8988T (cell line): ENCODE measurements at places on chromosomes 1 and 21.

- DNase-seq = no peak
Observed at GRCh38 chr1:108182959-108183700, 17.0 kb downstream of the SLC25A24 start.

DNA sequence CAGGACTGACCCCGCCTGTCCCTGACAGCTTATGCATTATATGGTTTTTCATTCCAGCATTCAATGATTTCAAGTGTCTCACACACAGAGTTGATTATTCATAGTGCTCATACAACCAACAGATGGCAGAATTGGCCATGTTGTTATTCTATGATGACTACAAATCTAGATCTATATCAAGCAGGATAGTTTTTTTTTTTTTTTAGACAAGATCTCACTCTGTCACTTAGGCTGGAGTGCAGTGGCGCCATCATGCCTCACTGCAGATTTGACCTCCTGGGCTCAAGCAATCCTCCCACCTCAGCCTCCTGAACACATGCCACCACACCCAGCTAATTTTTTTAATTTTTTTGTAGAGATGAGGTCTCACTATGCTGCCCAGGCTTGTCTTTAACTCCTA lies 40.1 kb upstream of the LRRC8D start:
- DNase-seq = no peak

DNA sequence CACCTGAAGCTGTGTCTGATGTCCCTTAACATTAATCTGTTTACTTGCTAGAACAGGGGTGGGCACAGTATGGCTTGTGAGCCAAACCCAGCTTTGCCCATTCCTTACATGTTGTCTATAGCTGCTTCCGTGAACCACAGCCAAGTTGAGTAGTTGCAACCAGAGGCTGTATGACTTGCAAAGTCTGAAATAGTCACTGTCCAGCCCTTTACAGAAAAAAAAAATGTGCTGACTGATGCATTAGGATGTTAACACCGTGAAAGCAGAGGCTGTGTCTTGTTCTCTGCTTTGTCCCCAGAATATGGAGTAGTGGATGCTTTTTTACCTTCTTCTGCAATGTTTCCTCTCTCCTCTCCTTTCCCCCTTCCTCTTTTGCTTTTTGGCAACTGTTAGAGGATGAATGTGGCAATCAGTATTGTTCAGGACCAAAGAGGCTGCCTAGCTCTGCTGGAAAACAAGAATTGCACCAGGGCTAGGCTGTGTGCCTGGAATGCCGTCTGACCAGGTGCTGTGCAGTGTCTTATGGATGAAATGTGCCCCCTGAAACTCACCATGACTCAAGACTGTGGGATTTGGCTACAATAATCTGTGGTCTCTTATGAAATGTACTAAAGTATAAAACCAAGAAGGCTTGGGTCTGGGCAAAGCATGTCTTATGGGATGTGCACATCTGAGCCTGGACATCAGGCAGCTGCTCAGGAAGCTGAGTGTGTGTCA lies 79.6 kb upstream of the GCLM start:
- no peak for DNase-seq

DNA sequence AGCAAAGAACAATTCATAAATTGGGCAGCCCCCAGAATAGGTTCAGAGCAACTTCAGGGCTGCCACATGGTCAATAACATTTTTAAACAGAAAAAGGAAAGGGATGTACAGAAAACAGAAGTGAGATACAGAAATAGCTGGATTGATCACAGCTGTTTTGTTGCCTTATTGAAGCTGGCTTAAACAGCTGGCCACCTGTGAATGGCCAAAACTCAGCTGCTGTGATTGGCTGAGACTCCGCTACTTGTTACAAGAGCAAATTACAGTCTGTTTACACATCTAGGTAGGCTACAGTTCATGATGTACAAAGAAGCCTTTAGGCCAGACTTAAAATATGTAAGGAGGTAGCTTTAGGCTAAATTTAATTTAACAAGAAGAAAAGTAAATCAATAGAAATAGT lies 11.6 kb upstream of the IFNAR1 start:
- DNase-seq = no peak

DNA sequence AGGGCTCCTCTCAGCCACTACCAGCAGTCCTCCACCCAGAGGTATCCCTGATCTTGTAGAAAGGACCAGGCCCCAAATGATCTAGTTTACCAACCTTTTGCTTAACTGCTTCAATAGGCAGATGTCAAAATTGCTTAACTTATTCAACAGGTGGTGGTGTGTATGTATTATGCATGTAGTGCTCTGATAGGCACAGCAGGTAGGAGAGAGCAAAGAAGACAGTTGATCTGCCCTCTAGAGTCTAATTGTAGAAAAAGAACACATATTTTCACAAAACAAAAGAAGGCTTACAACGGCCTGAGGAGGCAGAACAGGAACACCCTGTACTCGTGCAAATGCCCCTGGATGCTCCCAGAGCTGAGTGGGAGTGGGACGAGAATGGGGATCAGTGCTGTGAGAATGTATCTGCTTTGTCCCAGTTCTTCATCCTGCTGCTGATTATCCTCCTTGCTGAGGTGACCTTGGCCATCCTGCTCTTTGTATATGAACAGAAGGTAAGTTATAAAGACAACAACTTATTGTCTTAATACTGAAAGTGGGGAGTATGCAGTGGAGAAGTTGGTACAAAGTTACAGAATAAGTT lies 21.1 kb downstream of the CD53 start:
- no peak for DNase-seq

DNA sequence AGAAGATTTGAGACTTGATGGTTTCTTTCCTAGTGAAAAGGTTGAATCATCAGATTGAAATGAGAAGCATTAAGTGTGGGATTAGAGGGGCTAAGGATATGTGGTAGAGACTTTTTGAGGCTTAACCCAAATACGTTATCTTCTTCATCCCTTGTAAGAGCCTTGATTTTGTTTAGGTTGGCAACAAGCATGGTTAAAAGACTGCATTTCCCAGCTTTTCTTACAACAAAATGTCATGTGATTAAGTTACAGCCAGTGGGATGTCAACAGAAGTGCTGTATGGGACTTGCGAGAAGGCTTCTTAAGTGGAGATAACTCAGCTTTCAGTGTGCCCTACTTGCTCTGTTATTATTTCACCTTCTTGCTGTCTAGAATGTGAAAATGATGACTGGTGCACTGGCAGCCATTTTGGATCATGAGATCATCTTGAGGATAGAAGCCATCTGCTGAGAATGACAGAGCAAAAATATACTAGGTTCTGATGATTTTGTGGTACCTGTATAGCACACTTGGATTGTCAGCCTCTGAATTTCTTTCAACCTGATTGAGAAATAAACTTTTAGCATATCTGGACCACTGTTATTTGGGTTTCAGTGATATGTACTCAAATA lies 41.3 kb upstream of the GNG12 start:
- DNase-seq = no peak

DNA sequence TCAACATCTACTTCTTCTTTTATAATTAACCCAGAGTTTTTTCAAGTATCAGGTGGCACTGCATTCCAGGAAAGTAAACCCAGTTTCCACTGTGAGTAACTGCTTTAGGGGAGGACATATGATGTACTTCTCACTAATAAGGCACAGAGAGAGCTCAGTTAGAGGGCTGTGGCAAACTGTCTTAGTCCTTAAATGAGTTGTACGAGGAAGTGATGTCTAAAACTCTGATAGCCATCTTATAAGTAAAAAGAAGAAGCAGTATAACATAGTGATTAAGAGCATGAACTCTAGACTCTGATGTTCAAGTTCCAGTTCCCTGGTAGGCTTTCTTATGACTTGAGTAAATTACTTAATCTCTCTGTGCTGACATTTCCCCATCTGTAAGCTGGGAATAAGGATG lies 58.7 kb upstream of the PTGS2 start:
- DNase-seq = no peak

- DNase-seq = no peak
Observed at GRCh38 chr21:20703112-20703767, 295.0 kb upstream of the NCAM2 start.

GRCh38 chr1:110151175-110151669 lies 928 bp downstream of the SLC6A17 start:
- DNase-seq = no peak

DNA sequence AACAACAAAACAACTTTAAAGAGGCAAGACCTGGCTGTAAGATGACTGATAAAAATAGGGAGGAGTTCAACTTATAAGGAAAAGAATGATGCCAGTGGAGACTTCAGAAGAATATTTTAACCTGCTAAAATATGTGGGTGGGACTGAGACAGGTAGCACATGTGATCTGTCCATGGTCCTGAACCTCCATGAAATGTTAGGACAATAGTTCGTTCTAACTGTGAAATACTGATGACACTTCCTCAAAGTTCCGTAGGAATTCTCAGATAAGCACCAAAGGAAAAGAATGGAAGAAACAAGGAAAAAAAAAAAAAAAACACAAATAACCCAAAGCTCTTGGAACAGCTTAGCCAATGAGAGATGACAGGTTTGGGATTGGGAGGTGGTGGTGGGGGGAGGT lies 44.7 kb downstream of the CDC42BPA start:
- no peak for DNase-seq

GRCh38 chr1:206658264-206658980 lies 23.1 kb downstream of the DYRK3 start:
- peak; percentile 84 for DNase-seq

GRCh38 chr1:162391790-162392563 lies 10.4 kb downstream of the C1orf226 start:
- no peak for DNase-seq

DNA sequence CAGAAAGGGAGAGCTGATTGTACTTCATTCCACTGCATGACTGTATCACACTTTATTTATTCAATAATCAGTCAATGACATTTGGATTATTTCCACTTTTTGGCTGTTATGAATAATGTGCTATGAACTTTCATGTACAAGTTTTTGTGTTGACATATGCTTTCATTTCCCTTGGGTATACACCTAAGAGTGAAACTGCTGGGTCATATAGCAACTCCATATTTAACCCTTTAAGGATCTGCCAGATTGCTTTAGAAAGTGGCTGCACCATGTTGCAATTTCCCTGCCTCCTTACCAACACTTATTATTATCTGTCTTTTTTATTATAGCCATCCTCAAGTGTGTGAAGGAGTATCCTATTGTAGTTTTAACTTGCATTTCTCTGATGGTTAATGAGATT lies 108.8 kb upstream of the KCNK1 start:
- no peak for DNase-seq

DNA sequence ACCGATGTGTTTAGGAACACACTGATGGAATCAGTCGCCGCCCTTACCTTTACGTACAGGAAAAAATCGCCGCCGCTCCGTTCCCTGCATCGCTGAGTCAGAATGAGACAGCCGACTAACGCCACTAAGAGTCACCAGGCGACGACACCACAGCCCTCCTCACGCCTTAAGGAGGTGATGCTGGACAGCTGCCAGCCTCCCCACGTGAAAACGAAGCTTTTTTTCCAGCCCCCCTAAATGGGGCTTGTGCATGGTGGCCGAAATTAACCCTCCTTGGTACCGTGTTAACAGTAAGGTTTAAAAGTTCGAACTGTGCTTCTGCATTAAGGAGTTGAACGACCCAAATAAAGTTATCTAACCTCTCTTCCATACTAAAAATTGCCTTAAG lies 511 bp downstream of the DNTTIP2 start:
- DNase-seq = no peak
